ENCODE measurements at places on chromosomes 5 and 9. TPM values are rescaled to one million over a fixed set of nuclear protein-coding genes. Genes with fewer than 3 reads are reported as not detected.

- DNase-seq, result no peak
Observed at GRCh38 chr5:72607381-72607780, 100.2 kb upstream of the ZNF366 start.

DNA sequence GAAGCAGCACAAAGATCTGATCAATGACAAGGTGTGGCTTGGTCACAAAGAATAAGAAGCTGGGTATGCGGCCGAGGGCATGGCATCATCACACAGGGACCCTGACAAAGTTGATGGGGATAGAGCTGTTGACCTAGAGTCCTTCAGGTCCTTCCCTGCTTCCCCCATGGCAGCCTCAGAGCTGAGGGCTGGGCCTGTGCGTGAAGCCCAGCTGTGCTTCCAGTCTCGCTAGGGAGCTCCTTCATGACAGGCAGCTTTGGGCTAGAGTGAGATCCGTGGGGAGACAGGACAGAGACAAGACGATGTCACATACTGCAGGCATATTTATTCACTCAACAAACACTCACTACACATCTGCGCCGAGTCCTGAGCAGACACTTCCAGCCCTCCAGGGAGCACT lies 56.4 kb upstream of the NEURL1B start:
- no peak for DNase-seq

OR1Q1 gene
- total RNA-seq, result not detected

- no peak for DNase-seq
Observed at GRCh38 chr5:423233-423565, 19.8 kb upstream of the EXOC3 start.

DNA sequence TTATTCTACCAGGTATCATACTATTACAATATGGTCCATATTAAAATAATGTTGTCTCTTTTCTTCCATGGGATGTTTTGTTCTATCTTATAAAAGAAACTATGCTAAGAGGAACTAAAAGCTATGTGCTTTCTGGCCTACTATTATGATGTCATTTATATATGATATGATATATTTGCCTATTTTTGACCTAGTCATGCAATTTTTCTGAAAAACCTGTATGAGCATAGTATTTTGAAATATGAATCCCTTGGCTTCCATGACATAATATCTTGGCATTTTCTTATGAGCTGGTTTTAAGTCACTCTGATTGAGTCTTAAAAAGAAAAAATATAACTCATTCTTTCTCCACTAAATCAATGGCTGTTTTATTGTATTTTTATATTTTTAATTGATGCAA lies 60.7 kb downstream of the MAN2A1 start:
- no peak for DNase-seq

ALDH1B1 gene
- 8.9 TPM for total RNA-seq

DNA sequence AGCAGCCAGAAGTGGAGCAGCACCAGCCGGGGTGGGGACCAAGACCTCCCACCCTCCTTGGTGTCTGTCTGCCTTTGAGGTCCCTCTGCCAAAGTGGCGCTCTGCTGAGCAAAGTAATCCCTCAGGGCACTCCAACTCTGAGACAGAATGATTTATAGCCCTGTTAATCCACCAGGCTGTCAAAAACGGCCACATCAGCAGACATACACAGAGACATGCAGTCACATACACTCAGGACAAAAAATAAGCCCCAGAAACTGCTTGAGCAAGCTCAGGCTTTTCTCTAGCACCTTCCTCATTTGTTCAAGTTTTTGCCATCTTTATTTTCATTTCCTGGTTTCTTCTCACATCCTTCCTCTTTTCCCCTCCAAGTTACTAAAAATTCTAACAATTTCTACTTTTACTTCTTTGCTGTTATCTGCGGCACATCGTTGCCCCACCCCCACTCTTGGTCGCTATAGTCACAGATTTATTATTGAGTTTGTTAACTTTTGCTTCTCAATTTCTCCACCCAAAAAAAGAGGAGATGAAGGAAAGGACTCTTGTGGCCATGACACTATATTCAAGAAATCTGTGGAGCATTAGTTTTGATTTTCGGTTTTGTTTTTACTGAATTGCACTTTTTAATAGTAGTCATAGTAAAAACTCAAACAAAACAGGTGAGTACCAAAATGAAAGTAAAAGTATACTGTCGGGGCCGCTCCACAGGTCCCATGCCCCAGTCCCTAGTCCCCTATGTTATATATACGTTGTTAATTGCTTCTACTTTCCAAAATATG lies 17.4 kb upstream of the ADRB2 start:
- DNase-seq, result no peak

CDC20B gene
- total RNA-seq, result 0.48 TPM

GRCh38 chr5:147675168-147675567 lies 107.4 kb downstream of the JAKMIP2 start:
- no peak for DNase-seq

GRCh38 chr5:74290634-74291241 lies 349.8 kb downstream of the ENC1 start:
- DNase-seq, result no peak

DNA sequence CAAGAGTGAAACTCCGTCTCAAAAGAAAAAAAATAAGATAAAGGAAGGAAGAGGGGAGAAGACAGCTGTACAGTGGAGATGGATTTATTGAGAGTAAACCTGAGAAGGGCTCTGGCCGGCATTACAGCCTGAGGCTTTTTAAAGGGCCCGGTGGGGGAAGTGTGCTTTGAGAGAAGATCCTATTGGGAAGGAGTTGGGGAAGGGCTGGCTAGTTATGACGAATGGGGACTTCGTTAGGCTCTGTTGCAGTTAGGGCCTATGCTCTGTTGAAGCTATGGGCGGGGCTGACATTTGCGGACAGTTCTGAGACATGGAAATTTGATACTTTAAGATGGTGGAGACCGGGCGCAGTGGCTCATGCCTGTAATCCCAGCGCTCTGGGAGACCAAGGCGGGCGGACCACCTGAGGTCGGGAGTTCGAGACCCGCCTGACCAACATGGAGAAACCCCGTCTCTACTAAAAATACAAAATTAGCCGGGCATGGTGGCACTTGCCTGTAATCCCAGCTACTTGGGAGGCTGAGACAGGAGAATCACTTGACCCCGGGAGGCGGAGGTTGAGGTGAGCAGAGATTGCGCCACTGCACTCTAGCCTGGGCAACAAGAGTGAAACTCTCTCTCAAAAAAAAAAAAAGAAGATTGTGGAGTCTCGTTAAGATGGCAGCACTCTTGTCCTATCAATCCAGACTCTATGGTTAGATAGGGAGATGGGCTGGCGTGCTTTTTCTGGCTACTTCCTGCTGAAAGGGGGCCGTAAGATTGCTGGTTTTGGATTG lies 33.2 kb downstream of the C9orf50 start:
- no peak for DNase-seq

All from activated naive CD8-positive, alpha-beta T cell treated with anti-CD3 and anti-CD28 coated beads, Interleukin-2, amount 10 ng/mL, durations not matched to agents 7 days and 5 days (primary cell).